ENCODE measurements at places on chromosomes 16 and 17. TPM values are rescaled to one million over a fixed set of nuclear protein-coding genes. Genes with fewer than 3 reads are reported as not detected.

The MEFV gene
- polyA plus RNA-seq, result 0.20 TPM

The ARL5C gene
- not detected for polyA plus RNA-seq

The CNTD1 gene
- polyA plus RNA-seq, result 0.33 TPM

The TUBG1 gene
- polyA plus RNA-seq, result 15.7 TPM

The SLC35G6 gene
- polyA plus RNA-seq, result not detected

The ABCA10 gene
- polyA plus RNA-seq, result 1.5 TPM

The MEIOB gene
- polyA plus RNA-seq, result not detected

The KRTAP4-3 gene
- not detected for polyA plus RNA-seq

The CES3 gene
- 1.5 TPM for polyA plus RNA-seq

The LPCAT2 gene
- polyA plus RNA-seq, result 17.2 TPM

The SEZ6L2 gene
- 0.56 TPM for polyA plus RNA-seq

The NPLOC4 gene
- polyA plus RNA-seq, result 26.7 TPM

The C17orf78 gene
- 3.0 TPM for polyA plus RNA-seq

The KRTAP4-6 gene
- polyA plus RNA-seq, result not detected

The RNF112 gene
- polyA plus RNA-seq, result 7.5 TPM

The NPIPB13 gene
- 0.13 TPM for polyA plus RNA-seq

The SMCR8 gene
- polyA plus RNA-seq, result 4.5 TPM

The SMTNL2 gene
- polyA plus RNA-seq, result not detected

The SLFN12 gene
- 3.1 TPM for polyA plus RNA-seq

The REXO5 gene
- polyA plus RNA-seq, result 2.2 TPM

The TNFRSF17 gene
- polyA plus RNA-seq, result not detected

The GAS2L2 gene
- not detected for polyA plus RNA-seq

The MSRB1 gene
- 56.6 TPM for polyA plus RNA-seq

The IRF8 gene
- polyA plus RNA-seq, result 13.3 TPM

The POLDIP2 gene
- 41.4 TPM for polyA plus RNA-seq

All from aorta (tissue), 5 donors.